ENCODE measurements at places on chromosomes 6 and 20. TPM values are rescaled to one million over a fixed set of nuclear protein-coding genes. Genes with fewer than 3 reads are reported as not detected.

DNA sequence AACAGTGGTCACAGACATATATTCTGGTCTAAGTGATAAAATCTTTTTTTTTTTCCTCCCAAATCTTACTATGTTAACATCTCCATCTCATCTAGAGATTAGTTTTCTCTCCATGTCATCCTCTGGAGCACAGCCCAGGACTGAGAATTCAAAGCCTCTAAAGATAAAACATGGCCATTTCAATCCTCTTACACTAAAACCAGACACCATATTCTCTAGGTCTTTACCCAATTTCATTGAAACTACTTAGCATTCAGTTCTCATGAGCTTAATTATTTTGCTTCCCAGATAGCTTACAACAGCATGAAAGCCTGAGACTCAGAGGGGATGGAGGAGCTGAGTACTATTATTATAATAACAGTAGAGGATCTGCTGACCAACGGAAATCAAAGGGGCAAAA lies 92.7 kb downstream of the FARS2 start:
- H3K27ac ChIP-seq = no peak overlapping the region
- no peaks in the 10 kb centered on the region for H3K36me3 ChIP-seq
- DNase-seq = no peak
- no peak overlapping the region for H3K4me3 ChIP-seq
- no peaks in the 10 kb centered on the region for H3K4me1 ChIP-seq
- no peaks in the 10 kb centered on the region for H3K27me3 ChIP-seq

GRCh38 chr20:35257175-35257909 lies 20.6 kb downstream of the MMP24OS start:
- H3K4me1 ChIP-seq = peaks cover 24% of the 10 kb centered on the region
- no peak overlapping the region for H3K27ac ChIP-seq
- H3K36me3 ChIP-seq = peaks cover 19% of the 10 kb centered on the region
- DNase-seq = no peak
- H3K4me3 ChIP-seq = no peak overlapping the region

Gene FAM83C
- polyA plus RNA-seq = not detected

Gene BYSL
- 42.8 TPM for polyA plus RNA-seq

Gene STX11
- 0.20 TPM for polyA plus RNA-seq
